IPS DF 6.9 (cell line): ENCODE measurements at places on chromosomes 2 and 18.

DNA sequence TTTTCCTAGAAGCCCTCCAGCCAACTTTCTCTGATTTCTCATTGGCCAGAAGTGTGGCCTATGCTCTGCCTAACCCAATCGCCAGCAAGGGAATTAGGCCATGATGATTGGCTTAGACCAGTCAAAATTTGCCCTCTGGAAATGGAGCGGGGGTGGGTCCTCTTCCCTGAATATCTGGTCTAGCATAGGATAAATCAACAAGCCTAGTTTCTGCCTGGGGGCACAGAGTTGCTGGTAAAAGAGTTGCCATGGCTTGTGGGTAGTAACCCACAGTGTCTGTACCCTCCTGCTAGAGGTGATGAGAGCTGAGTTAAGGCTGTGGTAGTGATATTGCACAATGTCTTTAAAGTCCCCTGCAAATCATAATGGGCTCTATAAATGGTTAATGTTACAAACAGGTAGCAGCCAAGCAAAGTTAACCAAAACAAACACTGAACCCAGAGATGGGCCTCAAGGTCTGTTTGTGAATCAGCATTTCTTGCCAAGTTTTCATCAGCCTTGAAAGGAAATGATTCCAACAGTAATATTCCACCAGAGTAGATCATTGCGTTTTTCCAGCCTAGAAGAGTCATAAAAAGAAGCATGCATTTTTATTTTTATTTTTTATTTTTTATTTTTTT, 19.3 kb downstream of the GALM start:
- H3K4me3 ChIP-seq: no peak overlapping the region
- no peak for DNase-seq
- H3K27ac ChIP-seq: no peak overlapping the region
- H3K4me1 ChIP-seq: no peaks in the 10 kb centered on the region
- H3K27me3 ChIP-seq: no peaks in the 10 kb centered on the region

GRCh38 chr2:45879936-45880335, 228.5 kb downstream of the PRKCE start:
- H3K4me3 ChIP-seq: no peak overlapping the region
- H3K27me3 ChIP-seq: no peaks in the 10 kb centered on the region
- H3K36me3 ChIP-seq: no peaks in the 10 kb centered on the region
- no peak overlapping the region for H3K27ac ChIP-seq
- H3K4me1 ChIP-seq: no peaks in the 10 kb centered on the region

GRCh38 chr2:167944825-167945659, 302.4 kb downstream of the STK39 start:
- no peak for DNase-seq
- no peaks in the 10 kb centered on the region for H3K4me1 ChIP-seq
- H3K36me3 ChIP-seq: no peaks in the 10 kb centered on the region
- no peak overlapping the region for H3K27ac ChIP-seq
- no peaks in the 10 kb centered on the region for H3K27me3 ChIP-seq

- H3K27me3 ChIP-seq: no peaks in the 10 kb centered on the region
- no peak overlapping the region for H3K27ac ChIP-seq
- no peaks in the 10 kb centered on the region for H3K36me3 ChIP-seq
- DNase-seq: no peak
Observed at GRCh38 chr2:215833531-215834162, 179.7 kb downstream of the MREG start.

- H3K4me3 ChIP-seq: peak overlapping the region; percentile 57; the same call in 1 of the 2 replicates
- no peak overlapping the region for H3K27ac ChIP-seq
- peaks cover 9% of the 10 kb centered on the region; the same call in 1 of the 2 replicates for H3K27me3 ChIP-seq
- no peaks in the 10 kb centered on the region for H3K36me3 ChIP-seq
- H3K4me1 ChIP-seq: peaks cover 2% of the 10 kb centered on the region; the same call in 1 of the 2 replicates
Observed at GRCh38 chr2:131034122-131035051, 58.9 kb downstream of the FAM168B start.

GRCh38 chr2:127067620-127068350, 39.2 kb downstream of the BIN1 start:
- peaks cover 3% of the 10 kb centered on the region; the same call in 1 of the 2 replicates for H3K4me1 ChIP-seq
- H3K36me3 ChIP-seq: peaks cover 3% of the 10 kb centered on the region; the same call in 1 of the 2 replicates
- H3K27me3 ChIP-seq: no peaks in the 10 kb centered on the region
- no peak overlapping the region for H3K27ac ChIP-seq
- peak; percentile 64 for DNase-seq

GRCh38 chr2:190277234-190278112, 42.2 kb downstream of the HIBCH start:
- no peak overlapping the region for H3K27ac ChIP-seq
- H3K4me1 ChIP-seq: no peaks in the 10 kb centered on the region
- DNase-seq: no peak
- H3K4me3 ChIP-seq: no peak overlapping the region
- peaks cover 2% of the 10 kb centered on the region; the same call in 1 of the 2 replicates for H3K36me3 ChIP-seq

- no peaks in the 10 kb centered on the region for H3K27me3 ChIP-seq
- H3K4me3 ChIP-seq: no peak overlapping the region
- DNase-seq: no peak
- no peaks in the 10 kb centered on the region for H3K36me3 ChIP-seq
- no peak overlapping the region for H3K27ac ChIP-seq
- H3K4me1 ChIP-seq: no peaks in the 10 kb centered on the region; the same call in 1 of the 2 replicates
Observed at GRCh38 chr2:181849601-181850000, 41.9 kb upstream of the ITPRID2 start.

DNA sequence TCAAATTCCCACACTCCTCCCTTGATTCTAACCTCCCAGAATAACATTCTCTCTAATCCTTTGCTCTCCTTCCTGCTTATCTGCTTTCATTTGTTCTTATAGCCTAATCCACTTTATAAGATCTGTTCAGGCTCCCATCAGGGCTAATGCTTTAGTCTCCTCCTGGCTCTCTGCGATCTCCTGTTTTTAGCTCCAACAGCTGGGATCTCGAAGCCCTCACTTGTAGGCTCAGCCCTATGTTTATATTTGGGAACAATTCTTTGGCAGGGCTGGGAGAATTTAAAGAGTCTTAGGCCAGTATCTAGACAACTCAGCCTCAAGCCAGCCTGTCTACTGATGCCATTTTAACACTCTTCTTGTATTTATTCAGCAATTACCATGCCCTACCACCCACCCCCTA, 27.2 kb upstream of the RAPH1 start:
- DNase-seq: no peak
- H3K27ac ChIP-seq: no peak overlapping the region
- no peak overlapping the region for H3K4me3 ChIP-seq
- H3K27me3 ChIP-seq: no peaks in the 10 kb centered on the region
- no peaks in the 10 kb centered on the region for H3K4me1 ChIP-seq
- H3K36me3 ChIP-seq: no peaks in the 10 kb centered on the region

DNA sequence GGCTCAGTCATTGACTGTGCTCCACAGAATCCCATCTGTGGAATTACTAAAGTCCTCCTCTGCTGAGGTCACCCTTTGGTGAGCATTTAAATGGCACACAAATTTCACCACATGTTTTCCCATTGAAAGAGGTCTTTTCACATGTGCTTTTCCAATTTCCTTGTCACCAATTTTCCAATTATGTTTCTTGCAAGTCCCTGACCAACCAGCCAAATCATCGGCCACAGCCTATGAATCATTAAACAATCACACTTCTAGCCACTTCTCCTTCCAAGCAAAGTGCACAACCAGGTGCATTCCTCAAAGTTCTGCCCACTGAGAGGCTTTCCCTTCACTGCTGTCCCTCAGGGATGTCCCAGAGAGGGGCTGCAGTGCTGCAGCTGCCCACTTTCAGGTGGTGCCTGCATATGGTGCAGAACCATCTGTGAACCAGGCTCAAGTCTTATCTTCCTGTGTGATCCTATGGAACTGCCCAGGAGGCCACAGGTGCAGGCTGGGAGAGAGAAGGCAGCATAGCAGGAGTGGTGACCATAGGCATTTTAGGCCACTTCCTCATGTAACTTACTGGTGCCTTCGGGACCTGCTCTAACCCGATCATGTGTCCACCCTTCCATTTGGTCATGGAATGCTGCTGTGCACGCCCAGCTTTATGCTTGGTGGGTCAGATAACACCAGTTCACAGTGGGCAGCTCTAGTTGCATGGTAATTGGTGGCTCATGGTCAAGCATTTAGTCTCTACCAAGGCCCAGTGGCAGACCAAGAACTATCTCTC, 153.0 kb downstream of the SEPTIN10 start:
- H3K4me3 ChIP-seq: no peak overlapping the region
- H3K27ac ChIP-seq: no peak overlapping the region
- H3K27me3 ChIP-seq: no peaks in the 10 kb centered on the region
- no peaks in the 10 kb centered on the region for H3K4me1 ChIP-seq
- no peak for DNase-seq

GRCh38 chr2:229582151-229582550, 132.2 kb downstream of the DNER start:
- no peaks in the 10 kb centered on the region for H3K36me3 ChIP-seq
- H3K4me1 ChIP-seq: peaks cover 2% of the 10 kb centered on the region; the same call in 1 of the 2 replicates
- no peak overlapping the region for H3K27ac ChIP-seq
- H3K27me3 ChIP-seq: no peaks in the 10 kb centered on the region
- H3K4me3 ChIP-seq: no peak overlapping the region
- DNase-seq: no peak

GRCh38 chr18:62323483-62324180, 1.5 kb upstream of the TNFRSF11A start:
- H3K4me1 ChIP-seq: no peaks in the 10 kb centered on the region; the same call in none of the 2 replicates
- H3K27ac ChIP-seq: no peak overlapping the region
- no peak overlapping the region for H3K4me3 ChIP-seq
- H3K27me3 ChIP-seq: peaks cover 11% of the 10 kb centered on the region; the same call in 1 of the 2 replicates
- no peaks in the 10 kb centered on the region for H3K36me3 ChIP-seq

DNA sequence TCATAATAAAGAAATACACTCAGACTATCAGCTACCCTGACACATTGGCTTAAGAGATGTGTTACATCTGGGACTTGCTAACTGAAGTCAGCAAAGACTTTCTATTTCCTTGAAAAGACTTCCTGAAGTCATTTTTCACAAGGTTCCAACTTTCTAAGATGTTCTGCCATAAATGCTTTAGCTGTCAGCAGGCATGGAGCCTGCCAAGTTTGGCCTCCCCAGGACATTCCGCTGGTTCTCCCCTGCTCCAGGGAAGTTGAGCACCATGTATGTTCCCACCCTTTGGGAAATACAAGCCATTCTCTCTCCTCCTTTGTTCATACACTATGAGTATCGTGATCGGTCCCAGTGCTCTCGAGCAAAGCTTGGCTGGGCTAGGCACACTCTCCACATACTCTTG, 202.7 kb upstream of the CCDC68 start:
- no peaks in the 10 kb centered on the region for H3K36me3 ChIP-seq
- H3K4me1 ChIP-seq: no peaks in the 10 kb centered on the region
- DNase-seq: no peak
- H3K4me3 ChIP-seq: no peak overlapping the region
- no peaks in the 10 kb centered on the region for H3K27me3 ChIP-seq
- H3K27ac ChIP-seq: no peak overlapping the region

DNA sequence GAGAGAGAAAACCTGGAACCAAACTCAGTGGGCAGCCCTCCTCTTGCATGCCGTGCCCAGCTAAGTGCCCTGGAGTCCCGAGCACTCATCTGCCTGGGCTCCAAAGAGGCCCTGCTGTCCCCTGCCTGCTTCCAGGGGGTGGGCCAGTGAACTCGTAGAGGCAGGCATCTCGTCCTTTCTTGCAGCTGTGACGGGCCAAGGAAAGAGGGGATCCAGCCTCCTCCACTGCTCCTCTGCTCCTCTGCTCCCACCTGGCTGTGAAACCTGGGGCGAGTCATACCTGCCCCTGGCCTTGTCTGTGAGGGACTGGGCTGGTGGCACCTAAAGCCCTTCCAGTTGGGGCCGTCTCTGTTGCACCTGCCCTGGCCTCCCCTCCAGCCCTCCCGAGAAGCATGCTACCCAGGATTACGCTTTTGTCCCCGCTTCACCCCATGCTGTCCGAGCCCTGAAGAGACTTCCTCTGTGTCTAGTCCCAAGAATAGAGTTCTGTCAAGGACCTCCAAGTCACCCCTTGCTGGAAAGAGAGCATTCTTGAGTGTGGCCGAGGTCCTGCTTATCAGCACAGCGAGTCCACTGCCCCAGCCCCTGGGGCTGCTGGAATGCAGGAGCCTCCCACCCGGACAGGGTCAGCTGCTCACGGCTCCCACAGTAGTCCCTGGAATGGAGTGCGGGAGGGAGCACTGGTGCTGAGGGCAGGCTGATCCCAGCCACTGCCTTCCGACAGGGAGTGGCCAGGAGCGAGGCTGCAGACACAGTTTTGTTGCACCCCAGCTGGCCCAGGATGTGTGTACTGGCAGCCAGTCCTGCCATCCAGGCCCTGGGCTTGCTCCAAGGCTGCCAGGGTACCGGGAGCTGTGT, 14.3 kb downstream of the KCNK3 start:
- H3K4me1 ChIP-seq: peaks cover 5% of the 10 kb centered on the region; the same call in 1 of the 2 replicates
- H3K27me3 ChIP-seq: no peaks in the 10 kb centered on the region
- H3K27ac ChIP-seq: no peak overlapping the region

- H3K36me3 ChIP-seq: no peaks in the 10 kb centered on the region
- H3K4me1 ChIP-seq: peaks cover 15% of the 10 kb centered on the region
- H3K27me3 ChIP-seq: no peaks in the 10 kb centered on the region
- H3K4me3 ChIP-seq: no peak overlapping the region
- no peak for DNase-seq
Observed at GRCh38 chr2:42924418-42924886, 132.1 kb upstream of the HAAO start.

GRCh38 chr2:73984203-73984921, at the start of gene TET3:
TET3 (plus strand) TSS chr2:73984910; CDS start chr2:73986404, 1,494 bp downstream.
- H3K36me3 ChIP-seq: no peaks in the 10 kb centered on the region
- H3K4me3 ChIP-seq: peak within 1 kb of the TSS; percentile 66; the same call in 1 of the 2 replicates
- H3K27me3 ChIP-seq: peaks cover 16% of the 10 kb centered on the region
- DNase-seq: no peak

- H3K36me3 ChIP-seq: no peaks in the 10 kb centered on the region
- 0 out of 2 replicates have a peak, but pooled peaks cover 1% of the 10 kb centered on the region for H3K4me1 ChIP-seq
- DNase-seq: no peak
- no peaks in the 10 kb centered on the region for H3K27me3 ChIP-seq
- H3K27ac ChIP-seq: no peak overlapping the region
Observed at GRCh38 chr2:232324778-232325177, 53.8 kb upstream of the ALPP start.

GRCh38 chr2:26654061-26654340, 12.8 kb upstream of the CIB4 start:
- DNase-seq: no peak
- H3K36me3 ChIP-seq: no peaks in the 10 kb centered on the region
- no peaks in the 10 kb centered on the region for H3K27me3 ChIP-seq
- no peak overlapping the region for H3K27ac ChIP-seq

- H3K36me3 ChIP-seq: peaks cover 5% of the 10 kb centered on the region; the same call in 1 of the 2 replicates
- no peak overlapping the region for H3K4me3 ChIP-seq
- no peak for DNase-seq
- peaks cover 4% of the 10 kb centered on the region for H3K4me1 ChIP-seq
Observed at GRCh38 chr18:58894930-58895329, 30.3 kb downstream of the ZNF532 start.

- no peak overlapping the region for H3K27ac ChIP-seq
- H3K27me3 ChIP-seq: no peaks in the 10 kb centered on the region
- no peak overlapping the region for H3K4me3 ChIP-seq
- DNase-seq: no peak
Observed at GRCh38 chr2:25275575-25275965, 66.2 kb downstream of the DNMT3A start.

- H3K4me3 ChIP-seq: no peak overlapping the region
- no peaks in the 10 kb centered on the region for H3K4me1 ChIP-seq
- H3K27ac ChIP-seq: no peak overlapping the region
Observed at GRCh38 chr2:157808421-157808820, 67.7 kb downstream of the ACVR1 start.

GRCh38 chr2:85987266-85988174, 98.7 kb upstream of the ST3GAL5 start:
- no peaks in the 10 kb centered on the region for H3K4me1 ChIP-seq
- no peak overlapping the region for H3K4me3 ChIP-seq
- H3K36me3 ChIP-seq: no peaks in the 10 kb centered on the region
- no peaks in the 10 kb centered on the region for H3K27me3 ChIP-seq

GRCh38 chr2:239021651-239022436, 174.0 kb downstream of the TWIST2 start:
- no peak for DNase-seq
- no peak overlapping the region for H3K4me3 ChIP-seq
- H3K36me3 ChIP-seq: peaks cover 3% of the 10 kb centered on the region; the same call in 1 of the 2 replicates
- H3K27me3 ChIP-seq: no peaks in the 10 kb centered on the region
- no peak overlapping the region for H3K27ac ChIP-seq
- H3K4me1 ChIP-seq: no peaks in the 10 kb centered on the region
